ENCODE measurements at places on chromosomes 5 and 9.
A peak's percentile ranks its signal among the peaks of the same experiment; 100 is the strongest.

DNA sequence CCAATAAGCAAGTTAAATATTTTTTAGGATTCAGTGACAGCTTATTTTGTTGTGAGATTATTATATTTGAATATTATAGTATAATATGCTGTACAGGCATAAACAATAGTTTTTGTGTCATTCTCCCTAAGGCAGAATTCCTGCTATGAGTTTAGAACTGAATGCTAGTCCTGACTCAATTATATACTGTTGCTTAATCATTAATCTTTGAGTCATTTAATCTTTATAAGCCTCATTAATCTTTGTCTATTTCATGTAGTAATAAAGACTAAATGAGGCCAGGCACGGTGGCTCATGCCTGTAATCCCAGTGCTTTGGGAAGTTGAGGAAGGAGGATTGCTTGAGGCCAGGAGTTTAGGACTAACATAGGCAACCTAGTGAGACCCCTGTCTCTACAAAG lies 3.6 kb upstream of the DCP2 start:
- no peak for DNase-seq
- no peak overlapping the region for H3K27ac ChIP-seq
- no peak overlapping the region for H3K4me3 ChIP-seq

DNA sequence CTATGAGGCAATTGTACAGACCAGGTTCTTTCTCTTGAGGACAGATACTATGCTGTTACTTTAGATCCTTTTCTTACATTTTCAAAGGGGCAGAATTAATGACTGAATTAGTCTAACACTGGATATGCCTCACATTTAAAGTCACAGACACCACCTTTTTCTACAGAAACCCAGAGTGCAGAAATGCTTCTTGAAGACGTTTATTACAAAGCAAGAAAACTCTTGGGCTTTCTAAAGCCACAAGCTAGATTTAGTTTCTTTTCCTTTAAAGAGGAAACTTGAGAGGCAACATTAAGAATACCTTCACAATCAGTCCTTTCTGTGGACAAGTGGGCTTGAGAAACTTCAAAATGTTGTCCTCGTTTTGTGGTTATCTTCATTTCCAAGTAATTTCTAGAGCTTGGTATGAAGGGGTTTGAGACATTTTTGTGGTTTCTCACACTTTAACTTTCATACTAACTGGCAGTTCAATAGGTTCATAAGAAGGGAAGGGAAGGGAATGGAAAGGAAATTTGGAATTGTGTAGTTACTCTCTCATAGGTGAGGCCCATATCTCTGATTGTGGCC lies 527.4 kb downstream of the RASEF start:
- H3K27ac ChIP-seq = no peak overlapping the region
- no peaks in the 10 kb centered on the region for H3K27me3 ChIP-seq
- H3K4me1 ChIP-seq = no peaks in the 10 kb centered on the region

GRCh38 chr9:16985559-16986348 lies 115.3 kb upstream of the BNC2 start:
- H3K27me3 ChIP-seq = no peaks in the 10 kb centered on the region
- no peaks in the 10 kb centered on the region for H3K36me3 ChIP-seq
- no peak overlapping the region for H3K4me3 ChIP-seq
- DNase-seq = no peak
- no peak overlapping the region for H3K27ac ChIP-seq
- H3K4me1 ChIP-seq = no peaks in the 10 kb centered on the region

DNA sequence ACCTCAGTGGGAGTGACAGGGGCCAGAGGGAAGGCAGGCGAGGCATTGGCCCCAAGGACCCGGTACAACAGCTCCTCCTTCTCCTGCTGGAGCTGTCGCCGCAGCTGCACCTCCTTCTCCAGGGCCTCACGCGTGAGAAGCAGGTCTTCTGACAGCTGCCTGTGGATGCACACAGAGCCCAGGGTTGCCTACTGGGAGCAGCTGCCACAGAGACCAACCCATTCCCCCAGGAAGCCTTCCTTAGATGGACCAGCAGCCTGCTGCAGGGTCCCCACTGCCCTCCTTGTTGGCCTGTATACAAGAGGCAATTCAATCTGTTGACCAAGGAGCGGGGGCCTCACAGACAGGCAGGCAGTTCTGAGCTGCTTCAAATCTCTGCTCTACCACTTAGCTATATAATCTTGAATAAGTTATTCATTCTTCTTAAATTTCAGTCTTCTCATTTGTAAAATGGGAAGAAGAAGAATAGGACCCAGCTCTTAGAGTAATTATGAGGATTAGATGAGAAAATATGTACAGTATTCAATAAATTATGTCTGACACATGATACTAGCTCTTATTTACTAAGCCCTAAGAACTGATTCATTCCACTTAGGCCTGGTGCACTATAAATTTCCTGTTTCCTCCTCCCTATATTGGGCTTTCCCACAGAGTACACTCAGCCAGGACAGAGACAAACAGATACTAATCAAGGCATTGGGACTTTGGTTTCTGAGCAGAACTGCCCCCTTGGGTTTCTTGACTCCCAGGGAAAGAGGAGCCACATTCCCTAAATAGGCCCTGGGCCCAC lies 26.1 kb upstream of the ANXA6 start:
- no peak overlapping the region for H3K27ac ChIP-seq
- H3K4me3 ChIP-seq = no peak overlapping the region

GRCh38 chr5:52119768-52120167 lies 667.9 kb upstream of the ITGA1 start:
- H3K27ac ChIP-seq = no peak overlapping the region
- DNase-seq = no peak
- no peaks in the 10 kb centered on the region for H3K4me1 ChIP-seq
- no peak overlapping the region for H3K4me3 ChIP-seq

DNA sequence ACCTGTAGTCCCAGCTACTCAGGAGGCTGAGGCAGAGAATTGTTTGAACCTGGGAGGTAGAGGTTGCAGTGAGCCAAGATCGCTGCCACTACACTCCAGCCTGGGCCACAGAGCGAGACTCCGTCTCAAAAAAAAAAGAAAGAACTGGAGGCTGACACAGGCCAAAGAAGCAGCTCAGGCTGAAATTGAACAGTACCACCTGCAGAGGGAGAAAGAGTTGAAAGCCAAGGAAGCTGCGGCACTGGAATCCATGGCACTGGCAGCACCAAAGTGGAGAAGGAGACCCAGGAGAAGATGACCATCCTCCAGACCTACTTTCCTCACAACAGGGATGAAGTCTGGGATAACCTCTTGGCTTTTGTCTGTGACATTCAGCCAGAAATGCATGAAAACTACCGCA lies 11.3 kb upstream of the TMEM141 start:
- no peak overlapping the region for H3K27ac ChIP-seq
- no peak for DNase-seq
- no peaks in the 10 kb centered on the region for H3K36me3 ChIP-seq
- H3K4me1 ChIP-seq = peaks cover under 1% of the 10 kb centered on the region
- H3K27me3 ChIP-seq = no peaks in the 10 kb centered on the region

DNA sequence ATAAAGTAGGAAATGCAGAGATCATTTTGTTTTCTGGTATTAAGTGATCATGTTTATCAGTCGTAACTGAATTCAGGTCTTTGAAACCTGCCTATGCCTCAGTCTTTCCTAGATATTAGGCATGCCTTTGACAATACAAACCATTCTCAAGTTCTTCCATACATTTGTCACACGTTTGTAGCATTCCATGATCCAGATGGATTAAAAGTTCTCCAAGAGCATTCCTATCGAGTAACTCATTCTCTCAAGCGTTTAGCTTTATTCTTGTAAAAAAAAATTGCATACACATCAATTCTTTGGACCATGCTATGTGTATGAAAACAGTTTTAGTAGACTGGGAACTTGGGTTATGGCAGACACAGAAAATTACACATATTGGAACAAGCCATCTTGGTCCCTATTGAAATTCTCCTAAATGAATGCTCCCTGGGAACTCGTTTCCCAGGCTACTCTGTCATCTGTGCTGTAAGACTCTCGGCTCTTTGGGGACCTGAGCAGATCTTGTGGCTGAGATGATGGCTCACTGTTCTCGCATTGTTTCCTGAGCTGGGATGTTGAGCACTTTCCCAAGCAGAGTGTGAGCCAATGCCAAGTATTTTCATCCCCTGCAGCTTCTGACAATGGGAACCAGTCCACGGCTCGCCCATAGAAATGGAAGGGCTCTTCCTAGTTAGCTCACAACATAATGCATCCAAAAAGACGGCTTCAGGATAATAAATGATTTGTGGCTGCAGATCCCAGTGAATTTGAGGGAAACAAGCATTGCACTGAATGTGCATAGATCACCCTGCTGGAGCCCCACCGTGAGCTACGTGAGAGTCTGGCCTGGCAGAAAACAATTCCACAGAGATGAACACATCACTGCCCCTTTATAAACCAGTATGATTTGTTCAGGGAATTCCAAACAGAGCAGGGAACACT lies 230.2 kb downstream of the IRX1 start:
- no peak for DNase-seq
- H3K4me3 ChIP-seq = no peak overlapping the region

DNA sequence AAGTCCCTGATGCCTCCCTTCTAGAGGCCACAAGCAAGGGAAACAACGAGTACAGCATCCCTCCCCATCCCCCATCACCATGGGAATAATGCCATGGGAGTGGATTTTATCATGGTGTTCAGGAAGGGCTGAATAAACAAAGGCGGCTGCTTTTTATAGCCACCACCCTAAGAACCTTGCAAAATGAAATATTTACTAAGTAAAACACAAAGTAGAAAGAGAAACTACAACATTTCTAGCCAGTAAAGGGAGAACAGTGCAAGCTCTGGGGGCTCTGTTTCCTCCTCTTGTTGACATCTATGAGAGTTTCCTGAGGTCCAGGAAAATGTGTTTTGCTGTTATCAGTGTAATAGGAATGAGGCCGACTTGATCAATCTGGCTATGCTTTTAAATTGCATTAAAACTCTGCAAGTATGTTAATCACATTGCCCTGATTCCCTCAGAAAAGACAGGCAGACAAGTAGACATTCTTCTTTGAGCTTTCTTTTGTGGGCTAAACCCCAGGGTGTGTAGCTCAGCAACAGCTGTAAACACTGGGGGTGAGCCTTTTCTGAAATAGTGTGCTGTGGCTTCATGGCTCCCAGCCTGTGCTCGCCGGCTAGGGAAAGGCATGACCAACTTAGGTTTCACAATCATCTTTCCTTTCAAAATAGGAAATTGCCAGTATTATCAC lies 31.1 kb downstream of the SV2C start:
- H3K4me3 ChIP-seq = no peak overlapping the region
- no peaks in the 10 kb centered on the region for H3K27me3 ChIP-seq
- DNase-seq = peak; percentile 33

DNA sequence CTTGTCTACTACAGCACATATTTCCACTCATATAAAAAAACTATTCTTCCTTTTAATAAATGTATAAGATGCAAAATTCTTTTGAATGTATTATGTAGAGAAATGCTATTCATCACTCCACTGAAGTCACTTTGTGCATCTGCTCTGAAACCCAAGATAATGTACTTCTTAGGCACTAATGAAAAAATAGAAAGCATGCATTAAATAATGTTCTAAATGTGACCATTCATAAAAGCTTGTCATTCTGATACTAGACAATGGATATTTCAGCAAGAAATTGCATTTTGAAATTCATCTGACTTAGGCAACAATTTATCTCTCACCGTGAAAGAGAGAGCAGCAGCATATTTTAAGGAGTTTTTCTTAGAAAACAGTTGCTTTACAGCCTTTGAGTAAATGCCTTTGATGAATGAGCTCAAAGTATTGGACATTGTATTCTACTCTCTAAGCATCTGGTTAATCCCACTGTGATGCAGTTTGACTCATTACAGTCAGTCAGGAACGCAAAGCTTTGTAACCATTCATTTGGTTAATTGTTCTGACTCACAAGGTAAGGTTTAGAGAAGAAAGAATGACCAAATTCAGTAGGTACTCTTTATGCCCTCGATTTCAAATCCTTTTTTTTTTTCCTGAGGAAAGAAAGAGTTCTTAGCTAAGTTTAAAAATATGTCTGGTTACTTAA lies 2233.8 kb upstream of the C9orf72 start:
- H3K27ac ChIP-seq = no peak overlapping the region
- no peak overlapping the region for H3K4me3 ChIP-seq
- H3K36me3 ChIP-seq = no peaks in the 10 kb centered on the region
- H3K27me3 ChIP-seq = no peaks in the 10 kb centered on the region
- no peak for DNase-seq
- no peaks in the 10 kb centered on the region for H3K4me1 ChIP-seq

DNA sequence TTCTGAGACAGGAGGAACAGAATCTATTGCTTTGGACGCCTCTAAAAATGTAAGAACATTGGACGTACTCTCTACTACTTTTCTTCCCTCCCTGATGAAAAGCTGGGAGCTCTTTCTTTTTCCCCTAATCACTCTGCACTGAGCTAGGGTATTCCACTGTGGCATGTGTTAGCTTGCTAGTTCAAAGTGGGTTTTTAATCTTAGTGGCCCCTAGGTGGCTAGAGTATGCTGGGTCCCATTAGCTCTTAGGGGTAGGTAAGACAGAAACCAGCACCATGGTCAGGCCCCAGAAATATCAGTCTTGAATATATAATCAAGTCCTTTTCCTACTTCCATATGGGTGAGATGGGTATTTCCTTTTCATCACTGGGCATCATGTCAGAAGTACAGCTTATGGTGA lies 945.2 kb upstream of the PTPRD start:
- H3K36me3 ChIP-seq = no peaks in the 10 kb centered on the region
- no peak overlapping the region for H3K4me3 ChIP-seq
- no peaks in the 10 kb centered on the region for H3K4me1 ChIP-seq
- no peak for DNase-seq

- no peaks in the 10 kb centered on the region for H3K27me3 ChIP-seq
- peaks cover 10% of the 10 kb centered on the region for H3K4me1 ChIP-seq
- no peak overlapping the region for H3K27ac ChIP-seq
- H3K36me3 ChIP-seq = no peaks in the 10 kb centered on the region
- no peak overlapping the region for H3K4me3 ChIP-seq
- no peak for DNase-seq
These were observed 114.5 kb upstream of the NR5A1 start for GRCh38 chr9:124621371-124622328.

GRCh38 chr5:16283791-16284190 lies 104.2 kb upstream of the MARCHF11 start:
- H3K36me3 ChIP-seq = no peaks in the 10 kb centered on the region
- no peak overlapping the region for H3K4me3 ChIP-seq
- no peak overlapping the region for H3K27ac ChIP-seq
- H3K4me1 ChIP-seq = no peaks in the 10 kb centered on the region
- no peaks in the 10 kb centered on the region for H3K27me3 ChIP-seq

- no peak overlapping the region for H3K4me3 ChIP-seq
- no peak overlapping the region for H3K27ac ChIP-seq
- DNase-seq = no peak
- H3K36me3 ChIP-seq = no peaks in the 10 kb centered on the region
- no peaks in the 10 kb centered on the region for H3K27me3 ChIP-seq
These were observed 11.5 kb downstream of the IGFBPL1 start for GRCh38 chr9:38412751-38413150.

DNA sequence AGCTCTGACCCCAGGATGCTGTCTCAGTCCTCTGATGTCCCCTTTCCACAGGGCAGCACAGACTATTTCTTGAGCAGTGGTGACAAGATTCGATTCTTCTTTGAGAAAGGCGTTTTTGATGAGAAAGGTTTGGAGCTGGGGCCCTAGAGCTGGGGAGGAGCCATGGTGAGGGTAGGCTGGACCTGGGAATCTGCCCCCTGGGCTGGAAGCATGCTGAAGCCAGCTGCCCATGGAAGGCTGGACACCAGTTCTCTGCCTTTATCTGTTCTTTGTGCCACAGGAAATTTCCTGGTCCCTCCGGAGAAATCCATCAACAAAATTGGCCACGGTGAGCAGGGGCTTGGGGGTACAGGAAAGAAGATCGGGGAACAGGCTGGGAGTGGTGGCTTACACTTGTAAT lies 12.9 kb downstream of the PHYHD1 start:
- no peak overlapping the region for H3K27ac ChIP-seq
- H3K4me3 ChIP-seq = no peak overlapping the region
- H3K36me3 ChIP-seq = no peaks in the 10 kb centered on the region
- no peaks in the 10 kb centered on the region for H3K4me1 ChIP-seq

- no peak overlapping the region for H3K27ac ChIP-seq
- no peaks in the 10 kb centered on the region for H3K36me3 ChIP-seq
- DNase-seq = no peak
- H3K4me1 ChIP-seq = no peaks in the 10 kb centered on the region
These were observed 480.3 kb upstream of the TYRP1 start for GRCh38 chr9:12212860-12213259.

All from body of pancreas (tissue), 4 donors.